ENCODE measurements at places on chromosomes 12 and 14. TPM values are rescaled to one million over a fixed set of nuclear protein-coding genes. Genes with fewer than 3 reads are reported as not detected.

Gene KRT6C
- total RNA-seq, result not detected

Gene VRTN
- total RNA-seq, result not detected

Gene ATP2B1
- 14.8 TPM for total RNA-seq

Gene OR6C2
- total RNA-seq, result not detected
